ENCODE measurements at places on chromosomes 1 and 21.

- no peak for DNase-seq
Observed at GRCh38 chr21:42332557-42333317, 17.5 kb upstream of the TFF3 start.

DNA sequence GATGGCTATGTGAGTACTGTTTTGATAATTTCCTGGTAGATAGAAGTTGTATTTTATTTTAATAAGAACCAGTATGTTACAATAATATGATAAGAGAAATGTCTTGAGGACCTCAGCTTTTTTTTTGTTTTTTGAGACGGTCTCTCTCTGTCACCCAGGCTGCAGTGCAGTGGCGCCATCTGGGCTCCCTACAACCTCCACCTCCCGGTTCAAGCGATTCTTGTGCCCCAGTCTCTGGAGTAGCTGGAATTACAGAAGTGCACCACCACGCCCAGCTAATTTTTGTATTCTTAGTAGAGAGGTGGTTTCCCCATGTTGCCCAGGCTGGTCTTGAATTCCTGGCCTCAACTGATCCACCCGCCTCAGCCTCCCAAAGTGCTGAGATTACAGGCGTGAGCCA lies 968.1 kb upstream of the ADGRL4 start:
- DNase-seq = no peak

DNA sequence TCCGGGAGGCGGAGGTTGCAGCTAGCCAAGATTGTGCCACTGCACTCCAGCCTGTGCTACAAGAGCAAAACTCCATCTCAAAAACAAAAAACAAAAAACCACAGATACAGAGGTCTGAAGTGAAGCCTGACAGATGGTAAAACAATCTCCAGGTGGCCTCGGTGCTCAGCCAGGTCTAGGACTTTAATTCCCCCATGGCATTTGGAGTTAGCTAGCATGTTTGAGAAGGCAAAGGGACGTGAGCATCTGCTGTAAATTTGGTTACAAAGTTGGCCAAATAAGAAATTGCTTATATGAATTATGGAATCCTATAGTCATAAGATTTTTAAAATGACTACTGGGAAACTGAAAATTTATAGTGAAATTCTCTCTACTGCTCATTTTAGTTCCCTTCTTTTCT lies 98.3 kb upstream of the FMN2 start:
- DNase-seq = no peak

GRCh38 chr21:16870103-16870502 lies 642.7 kb upstream of the CXADR start:
- DNase-seq = no peak

GRCh38 chr1:26786437-26787380 lies 1.0 kb upstream of the PIGV start:
- peak; percentile 40 for DNase-seq

DNA sequence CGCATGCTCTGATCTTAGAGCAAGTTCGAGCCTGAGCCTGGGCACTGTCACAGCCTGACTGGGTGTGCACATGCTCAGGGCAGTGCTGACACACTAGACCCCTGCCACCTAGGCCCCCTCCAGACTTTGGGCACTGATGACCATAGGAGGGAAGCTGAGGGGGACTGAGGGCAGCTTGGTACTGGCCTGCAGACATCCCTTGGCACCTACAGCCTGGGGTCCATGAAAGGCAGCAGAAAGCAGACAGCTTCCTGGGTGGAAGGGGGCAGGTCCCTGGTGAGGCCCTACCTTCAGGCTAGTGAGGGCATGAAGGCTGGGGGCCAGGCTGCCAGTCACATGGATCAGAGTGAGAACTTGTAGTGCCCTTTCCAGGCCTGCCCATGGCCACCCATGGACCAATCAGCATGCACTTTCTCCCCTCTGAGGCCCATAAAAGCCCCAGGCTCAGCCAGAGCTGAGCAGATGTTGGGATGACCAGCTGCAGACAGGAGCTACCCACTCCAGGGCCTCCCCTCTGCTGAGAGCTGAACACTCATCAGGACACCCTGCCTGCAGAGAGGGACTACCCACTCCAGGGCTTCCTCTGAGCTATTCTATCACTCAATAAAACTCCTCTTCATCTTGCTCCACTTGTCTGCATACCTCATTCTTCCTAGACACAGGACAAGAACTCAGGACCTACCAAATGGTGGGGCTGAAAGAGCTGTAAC lies 680.8 kb downstream of the MATN1 start:
- no peak for DNase-seq

DNA sequence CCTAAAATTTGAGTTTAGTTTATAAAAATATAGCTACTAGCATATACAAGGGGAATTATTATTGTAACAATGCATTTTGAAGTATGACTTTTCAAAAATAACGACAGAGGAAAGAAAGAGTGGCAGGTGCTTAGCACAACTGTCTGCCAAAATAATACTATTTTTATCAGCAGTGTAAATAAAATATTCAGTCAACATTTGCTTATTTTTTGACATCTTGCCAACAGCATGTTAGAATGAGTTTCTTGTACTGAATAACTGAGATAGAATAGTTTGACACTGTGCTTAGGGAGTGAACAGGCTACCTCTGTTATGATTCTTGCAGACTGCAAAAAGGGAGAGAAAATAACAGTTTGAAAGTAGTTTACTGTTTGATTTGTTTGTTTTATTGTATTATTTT lies 909.8 kb downstream of the BRINP3 start:
- DNase-seq = no peak

- no peak for DNase-seq
Observed at GRCh38 chr1:21861602-21862429, 49.8 kb downstream of the LDLRAD2 start.

DNA sequence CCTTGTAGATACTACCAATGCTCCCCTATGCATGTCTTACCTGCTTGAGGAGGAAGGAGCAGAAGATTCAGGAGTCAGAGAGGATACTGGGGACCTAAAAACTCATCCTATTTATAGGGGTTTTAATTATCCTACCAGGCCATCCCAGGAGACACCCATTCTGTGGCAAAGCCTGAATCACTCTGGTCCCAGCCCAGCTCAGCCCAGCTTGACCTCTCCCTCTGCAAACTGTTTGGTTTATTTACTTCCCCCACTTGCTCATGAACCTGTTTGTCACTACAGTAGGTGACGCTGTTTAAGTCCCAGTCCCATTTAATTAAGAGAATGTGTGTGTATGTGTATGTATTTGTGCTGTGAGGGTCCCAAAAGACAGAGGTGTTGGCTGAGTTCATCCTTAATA lies at the start of gene RPTN:
Gene RPTN, minus strand, starts transcription at position 85 of the 400 bp plus-strand sequence. CDS start 1,339 bp downstream, outside the sequence.
- DNase-seq = no peak

DNA sequence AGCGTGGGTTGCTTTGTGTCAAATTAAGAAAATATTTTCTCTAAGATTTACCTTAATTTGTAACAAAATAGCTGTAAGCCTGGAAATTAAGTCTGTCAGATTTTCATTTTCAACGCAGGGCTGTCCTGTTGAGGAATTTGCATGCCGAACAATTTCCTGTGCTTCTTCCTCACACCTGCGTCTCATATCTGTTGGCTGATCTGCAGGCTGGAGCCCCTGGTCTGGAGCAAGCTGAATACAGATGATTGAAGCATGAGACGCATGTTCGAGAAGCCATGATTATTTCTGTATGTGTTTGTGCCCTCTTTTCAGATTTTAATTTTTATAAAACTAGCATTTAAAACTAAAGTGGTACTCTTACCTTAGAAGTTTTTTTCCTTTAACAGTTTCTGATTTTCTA lies 9.8 kb downstream of the MIXL1 start:
- DNase-seq = no peak
